ENCODE measurements at places on chromosomes 2 and 18.

DNA sequence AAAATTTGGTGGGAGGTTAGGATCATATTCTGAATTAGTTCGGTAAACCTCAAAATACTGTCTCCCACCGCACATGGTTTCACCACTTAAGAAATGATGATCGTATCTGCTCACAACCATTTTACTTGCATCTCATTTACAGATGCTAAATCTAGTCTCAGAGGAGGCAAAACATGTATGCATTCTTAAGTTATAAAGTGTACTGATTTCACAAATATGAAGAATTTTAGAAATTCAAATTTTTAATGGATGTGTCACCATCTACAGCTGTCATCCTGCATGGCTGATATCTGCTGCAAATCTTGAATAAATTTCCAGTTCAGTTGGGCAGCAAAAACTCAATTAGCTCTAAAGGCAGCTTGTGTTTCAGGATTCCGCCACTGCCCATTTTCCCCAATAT lies 243.3 kb upstream of the KCNJ3 start:
- DNase-seq: no peak

DNA sequence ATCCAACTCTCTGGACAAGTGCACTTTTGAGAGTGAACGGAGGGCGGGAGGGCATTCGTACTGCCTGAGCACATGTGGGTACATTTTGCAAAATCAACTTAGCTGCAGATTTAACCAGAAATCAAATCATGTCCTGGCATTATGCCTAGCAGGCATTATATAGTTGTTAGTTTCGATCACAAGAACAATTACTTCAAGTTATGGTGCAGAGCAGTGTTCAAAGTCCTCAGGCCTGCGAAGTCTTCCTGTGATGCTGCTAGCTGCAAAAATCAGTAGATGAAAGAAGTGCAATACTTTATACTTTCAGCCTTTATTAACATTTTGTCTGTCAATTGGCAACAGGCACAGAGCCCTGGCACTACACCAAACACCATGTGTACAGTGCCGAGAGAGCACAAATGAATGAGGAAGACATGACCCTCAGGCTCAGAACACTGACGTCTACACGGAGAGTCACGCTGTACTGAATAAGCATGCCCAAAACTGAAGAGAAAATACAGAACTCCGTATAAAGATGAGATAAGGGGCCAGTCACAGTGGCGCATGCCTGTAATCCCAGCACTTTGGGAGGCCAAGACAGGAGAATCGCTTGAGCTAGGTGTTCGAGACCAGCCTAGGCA lies 92.1 kb upstream of the CREB1 start:
- no peak for DNase-seq

DNA sequence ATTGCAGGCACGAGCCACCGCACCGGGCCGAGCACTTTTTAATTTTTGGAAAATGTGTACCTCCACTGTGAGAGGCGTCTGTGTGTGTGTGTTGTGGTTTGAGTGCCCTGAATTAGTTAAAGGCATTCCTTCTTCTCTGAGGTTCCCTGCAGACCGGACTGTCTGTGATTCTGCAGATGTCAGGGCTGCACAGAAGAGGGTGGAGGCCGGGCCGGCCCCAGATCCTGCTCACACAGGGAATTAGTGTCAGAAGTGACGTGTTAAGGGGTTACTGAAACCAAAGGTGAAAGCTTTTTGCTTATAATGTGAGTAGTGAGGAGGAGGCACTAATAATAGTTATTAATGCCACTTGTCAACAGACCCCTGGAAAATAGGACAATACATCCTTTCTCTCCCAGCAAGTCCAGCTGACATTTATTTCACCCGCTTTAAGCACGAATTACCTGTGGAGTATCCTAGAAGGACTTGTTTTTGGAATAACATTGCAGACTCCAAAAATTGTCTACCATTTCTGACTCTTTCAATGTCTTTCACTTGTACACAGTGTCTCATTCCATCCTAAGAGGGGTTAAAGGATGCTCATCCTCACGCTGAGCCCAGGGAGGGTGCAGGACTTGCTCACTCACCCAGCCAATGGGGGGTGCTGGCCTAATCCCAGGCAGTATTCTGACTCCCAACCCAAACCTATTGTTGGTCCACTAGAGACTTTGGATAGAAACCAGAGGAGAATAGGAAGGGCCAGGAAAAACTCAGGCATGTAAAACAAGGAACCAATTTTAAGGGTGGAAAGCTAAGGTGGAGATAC lies 16.2 kb downstream of the ARHGAP25 start:
- no peak for DNase-seq

- no peak for DNase-seq
These were observed 52.3 kb downstream of the DIS3L2 start for GRCh38 chr2:232013701-232014353.
